Suppressor macrophage treated with lipopolysaccharide for 1 hour (primary cell): ENCODE measurements at places on chromosomes 16 and 17.

DNA sequence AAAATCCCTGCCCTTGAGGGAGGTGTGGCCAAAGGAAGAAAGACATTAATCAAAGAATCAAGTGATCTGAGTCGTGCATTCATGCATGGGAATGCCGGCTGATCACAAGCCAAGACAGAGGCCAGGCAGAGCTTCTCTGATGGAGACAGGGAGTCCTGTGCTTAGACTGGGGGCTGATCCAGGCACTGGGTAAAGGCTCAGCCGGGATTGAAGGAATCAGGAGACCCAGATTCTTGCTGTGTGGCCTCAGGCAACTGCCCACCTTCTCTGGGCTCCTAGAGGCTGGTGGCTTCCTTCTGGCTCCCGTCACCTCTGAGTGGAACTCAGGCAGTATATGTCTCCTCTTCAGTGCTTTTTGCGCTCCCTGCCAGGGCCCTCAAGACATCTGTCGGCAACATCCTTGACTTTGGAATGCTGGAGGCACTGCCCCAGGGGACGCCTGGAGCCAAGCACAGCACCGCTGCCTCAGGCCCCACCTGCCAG lies 17.7 kb downstream of the RAI1 start:
- no peak for DNase-seq

GRCh38 chr17:65444049-65444448 lies 117.4 kb downstream of the AXIN2 start:
- no peak for DNase-seq

DNA sequence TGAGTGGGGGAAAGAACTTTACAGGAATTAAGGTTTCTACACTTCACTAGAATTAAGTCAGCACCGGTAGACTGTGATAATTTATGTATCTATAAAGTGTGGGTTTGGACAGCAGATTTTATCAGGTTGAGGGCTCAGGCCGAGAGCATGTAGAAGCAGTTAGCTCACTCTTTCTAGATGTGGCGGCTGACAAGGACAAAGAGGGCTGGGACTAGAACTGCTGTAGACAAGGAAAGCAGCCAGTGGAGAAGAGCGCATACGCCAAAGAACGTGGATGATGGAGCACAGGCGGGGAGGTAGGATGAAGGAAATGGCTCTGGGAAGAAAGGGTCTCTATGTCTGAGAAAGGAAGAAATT lies 504 bp upstream of the GOSR1 start:
- no peak for DNase-seq

DNA sequence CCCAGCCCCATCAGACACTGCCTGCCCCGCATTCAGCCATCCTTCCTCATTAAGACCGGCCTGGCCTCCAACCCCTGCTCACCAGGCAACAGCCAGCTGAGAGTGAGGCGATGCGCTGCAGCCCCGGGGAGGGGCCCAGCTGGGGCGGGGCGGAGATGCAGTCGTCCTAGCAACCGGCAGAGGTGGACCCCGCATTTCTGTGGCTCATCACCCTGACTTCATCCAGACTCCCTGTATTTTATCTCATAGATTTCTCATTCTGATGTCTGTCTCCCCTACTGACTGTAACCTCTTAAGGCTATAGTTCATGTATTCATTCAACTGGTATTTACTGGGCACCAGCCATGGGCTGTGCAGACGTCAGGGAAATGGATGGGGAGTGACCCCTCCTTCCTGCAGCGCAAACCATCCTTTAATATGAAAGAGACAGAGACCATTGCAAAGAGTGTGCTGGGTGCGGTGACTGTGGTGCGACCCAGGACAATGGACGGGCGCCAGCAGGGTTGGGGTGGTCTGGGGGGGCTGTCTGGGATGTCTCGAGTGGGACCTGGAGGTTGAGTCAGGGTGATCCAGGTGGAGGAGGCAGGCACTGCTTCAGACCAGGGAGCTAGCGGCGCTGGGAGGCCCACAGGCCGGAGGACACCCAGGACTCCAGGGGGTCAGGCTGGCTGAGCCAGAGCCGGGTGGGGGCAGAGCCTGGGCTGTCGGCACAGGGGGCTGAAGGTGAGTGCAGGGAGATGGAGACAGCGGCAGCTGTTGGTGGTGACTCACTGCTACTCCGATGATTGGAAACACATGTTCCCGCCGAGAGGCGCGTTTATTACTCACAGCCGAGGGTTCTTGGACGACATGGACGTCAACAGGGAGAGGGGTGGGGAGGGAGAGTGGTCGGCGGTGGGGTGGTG lies 10.5 kb upstream of the TIMP2 start:
- no peak for DNase-seq

DNA sequence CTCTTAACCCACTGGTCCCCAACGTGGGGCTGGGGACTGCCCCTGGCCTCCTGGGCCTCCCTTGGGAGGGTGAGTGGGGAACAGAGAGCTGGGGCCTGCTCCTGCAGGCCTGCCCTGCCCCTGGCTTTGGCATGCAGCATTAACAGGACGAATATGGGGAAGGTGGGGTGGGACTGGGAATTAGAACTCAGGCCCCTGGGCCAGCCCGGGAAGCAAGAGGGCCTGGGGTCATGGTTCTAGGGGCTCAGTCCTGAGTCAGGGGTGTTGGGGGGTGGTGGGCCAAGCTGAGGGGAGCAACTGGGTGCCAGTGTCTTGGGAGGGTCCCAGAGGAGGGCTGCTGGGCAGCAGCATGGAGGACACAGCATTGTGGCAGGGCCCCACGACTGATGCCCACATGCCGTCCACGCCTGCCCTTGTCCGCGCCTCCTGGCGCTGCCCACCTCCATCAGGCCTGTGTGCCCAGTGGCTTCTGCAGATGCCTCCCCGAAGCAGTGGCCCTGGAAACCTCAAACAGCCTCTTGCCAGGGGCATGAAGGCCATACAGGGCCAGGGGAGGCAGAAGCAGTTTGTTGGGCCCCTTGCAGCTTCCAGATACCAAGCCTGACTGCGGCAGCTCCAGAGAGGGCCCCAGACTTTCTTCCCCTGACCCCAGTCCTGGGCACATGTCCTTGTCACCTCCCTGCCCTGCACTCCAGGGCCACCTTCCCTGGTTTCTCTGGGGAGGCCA lies 4.8 kb downstream of the MAP2K3 start:
- no peak for DNase-seq

GRCh38 chr17:81959362-81960129 lies 1.4 kb downstream of the NOTUM start:
- DNase-seq = peak; percentile 95

- no peak for DNase-seq
Measured at GRCh38 chr17:29625037-29625750, 2.5 kb upstream of the CORO6 start.
